HS-5 (cell line): ENCODE measurements at places on chromosomes 11 and 22.

GRCh38 chr11:73366265-73366610 lies 10.0 kb upstream of the RELT start:
- DNase-seq, result no peak

- DNase-seq, result no peak
These were observed 282.8 kb downstream of the NTM start for GRCh38 chr11:131653260-131653659.

GRCh38 chr11:61541598-61541997 lies 33.0 kb downstream of the LRRC10B start:
- DNase-seq, result peak; percentile 33

DNA sequence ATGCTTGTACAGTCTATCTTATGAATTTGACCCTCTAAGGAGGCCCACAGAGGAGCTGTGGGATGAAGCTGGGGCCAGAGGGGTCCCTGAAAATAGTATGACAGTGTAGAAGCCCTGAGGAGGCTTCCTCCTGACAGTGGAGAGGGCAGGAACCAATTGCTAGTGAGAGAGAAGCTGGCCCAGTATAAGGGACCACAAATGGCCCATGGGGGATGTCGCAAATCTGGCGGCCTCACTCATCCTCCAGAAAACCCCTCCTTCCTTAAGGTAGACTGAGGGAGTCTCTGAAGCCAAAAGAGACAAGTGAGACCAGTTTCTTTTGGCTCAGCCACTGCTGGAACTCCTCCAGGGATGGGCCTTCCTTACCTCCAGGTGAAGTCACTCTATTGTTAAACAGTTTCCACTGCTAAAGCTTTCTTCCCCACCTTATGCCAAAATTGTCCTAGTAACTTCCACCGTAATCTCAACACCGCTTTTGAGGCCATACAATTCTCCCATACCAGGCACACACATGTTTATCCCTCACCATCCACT lies 17.8 kb upstream of the CASTOR1 start:
- no peak for DNase-seq

DNA sequence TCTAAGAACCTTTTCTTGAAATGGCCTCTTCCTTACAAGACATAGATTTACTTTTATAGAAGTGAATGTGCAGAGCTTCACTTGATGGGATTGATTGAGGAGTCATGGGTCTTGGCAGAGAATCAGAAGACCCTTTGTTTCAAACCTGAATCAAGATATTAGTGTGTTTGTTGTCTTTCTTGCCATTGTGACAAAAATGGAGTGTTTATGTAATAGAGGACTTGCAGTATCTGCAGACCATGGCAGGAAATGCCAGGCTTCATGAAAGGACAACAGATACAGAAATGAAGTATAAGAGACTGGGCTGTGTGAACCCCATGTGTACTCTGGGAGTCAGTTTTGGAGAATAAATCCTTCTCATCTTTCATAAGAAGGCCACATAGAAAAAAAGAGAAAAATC lies 72.9 kb upstream of the HORMAD2 start:
- DNase-seq, result no peak

DNA sequence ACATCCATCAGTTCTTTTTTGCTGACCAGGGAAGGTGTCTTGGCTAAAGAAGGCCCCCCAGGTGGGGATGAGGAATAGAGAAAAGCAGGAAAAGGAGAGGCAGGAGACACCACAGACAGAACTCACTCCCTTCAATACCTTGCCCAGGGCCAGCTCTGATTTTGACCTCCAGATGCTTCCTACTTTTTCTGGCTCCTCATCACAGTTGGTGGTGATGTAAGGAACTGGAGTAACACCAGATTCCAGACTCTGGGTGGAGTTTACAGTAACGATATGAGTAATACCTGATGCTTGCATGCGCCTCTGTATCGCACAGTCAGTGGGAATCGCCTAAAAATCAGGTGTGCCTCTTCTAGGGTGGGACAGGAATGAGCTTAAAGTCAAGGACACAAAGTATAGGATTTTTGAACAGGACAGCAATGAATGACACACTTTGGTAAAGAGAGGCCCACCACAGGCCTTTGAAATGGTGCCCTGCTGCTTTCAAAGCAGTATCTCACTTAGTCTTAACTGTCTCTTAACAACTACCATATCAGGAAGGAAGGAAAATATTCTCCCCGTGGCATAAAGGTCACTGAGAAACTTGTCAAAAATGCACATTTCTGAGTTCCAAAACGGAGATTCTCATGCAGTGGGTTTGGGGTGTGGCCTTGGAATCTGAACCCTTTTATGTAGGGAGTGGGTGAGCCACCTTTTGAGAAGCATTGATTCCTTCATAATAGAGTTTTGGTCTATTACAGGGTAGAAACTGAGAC lies 140.8 kb downstream of the SNX19 start:
- peak; percentile 32 for DNase-seq

DNA sequence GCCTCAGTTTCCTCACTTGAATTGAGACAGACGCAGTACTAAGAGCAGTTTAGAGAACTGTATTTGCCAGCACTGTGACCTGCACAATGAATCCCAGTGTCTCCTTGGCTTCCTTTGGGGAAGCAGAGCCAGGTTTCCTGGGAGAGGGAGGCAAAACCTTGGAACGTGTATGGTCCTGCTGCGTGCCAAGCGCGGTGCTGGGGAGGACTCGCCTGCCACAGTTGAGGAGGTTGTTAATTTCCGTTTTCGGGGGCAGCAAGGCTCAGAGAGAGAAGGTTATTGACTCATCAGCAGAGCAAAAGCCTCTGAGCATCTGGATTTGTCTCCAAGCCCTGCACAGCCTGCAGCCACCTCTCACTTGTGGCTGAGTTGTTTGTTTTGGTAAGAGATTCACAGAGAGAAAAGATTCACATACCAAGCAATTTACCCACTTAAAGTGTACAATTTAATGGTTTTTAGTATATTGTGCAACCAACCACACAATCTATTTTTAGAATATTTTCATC lies 10.8 kb downstream of the SYT12 start:
- DNase-seq, result peak; percentile 64
